ENCODE measurements at places on chromosomes 11 and 22.

GRCh38 chr11:12044799-12045198 lies 36.4 kb upstream of the DKK3 start:
- DNase-seq = no peak

GRCh38 chr11:37597776-37598175 lies 999.7 kb upstream of the RAG2 start:
- no peak for DNase-seq

- DNase-seq = no peak
These were observed 90.0 kb downstream of the SBF2 start for GRCh38 chr11:10204021-10204420.

DNA sequence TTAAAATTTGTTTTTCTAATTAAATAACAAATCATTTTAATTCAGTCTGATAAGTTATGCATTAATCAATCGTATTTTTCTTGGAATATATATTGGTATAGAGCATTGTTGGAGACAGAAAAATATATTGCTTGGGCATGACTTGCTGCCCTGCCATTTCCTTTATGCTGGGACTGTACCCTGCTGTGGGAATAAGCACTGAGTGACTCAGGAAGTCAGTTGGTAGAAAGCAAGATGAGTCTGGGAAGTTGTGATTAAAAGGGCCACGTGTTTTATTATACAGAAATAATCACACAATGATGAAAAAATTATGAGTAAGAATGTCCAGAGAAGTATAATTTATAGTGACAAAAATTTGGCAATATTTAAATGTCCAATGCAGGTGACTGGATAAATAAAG lies 139.5 kb downstream of the KIF18A start:
- DNase-seq = no peak

DNA sequence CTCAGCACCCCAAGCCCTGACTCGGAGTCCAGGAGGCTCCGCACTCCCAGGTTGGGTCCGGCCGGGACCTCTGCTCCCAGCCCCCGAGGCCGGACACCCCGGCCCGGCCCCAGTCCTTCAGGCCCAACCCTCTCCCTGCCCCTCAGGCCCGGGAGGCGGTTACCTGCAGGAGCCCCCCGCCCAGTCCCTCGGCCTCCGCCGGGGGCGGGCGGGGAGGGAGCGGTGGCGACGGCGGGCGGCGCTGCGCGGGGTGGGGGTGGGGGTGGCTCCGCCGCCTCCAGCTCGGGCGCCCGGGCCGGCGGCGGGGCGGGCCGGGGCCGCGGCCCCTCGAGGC lies 310 bp downstream of the TCF20 start:
- DNase-seq = no peak

DNA sequence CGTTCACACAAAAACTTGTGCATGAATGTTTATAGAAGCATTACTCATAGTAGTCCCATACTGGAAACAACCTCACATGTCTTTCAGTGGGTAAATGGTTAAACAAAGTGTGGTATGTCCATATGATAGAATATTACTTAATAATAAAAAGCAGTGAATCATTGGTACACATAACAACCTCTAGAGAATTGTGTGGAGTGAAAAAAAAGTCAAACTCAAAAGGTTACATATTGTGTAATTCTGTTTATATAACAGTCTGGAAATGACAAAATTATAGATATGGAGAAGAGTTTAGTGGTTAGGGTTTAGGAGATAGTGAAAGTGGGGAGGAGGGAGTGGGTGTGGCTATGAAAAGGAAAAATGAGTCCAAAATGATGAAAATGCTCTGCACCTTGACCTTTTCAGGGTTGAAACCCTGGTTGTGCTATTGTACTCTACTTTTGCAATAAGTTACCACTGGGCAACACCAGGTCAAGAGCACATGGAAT lies 243.4 kb upstream of the DDI1 start:
- no peak for DNase-seq

- no peak for DNase-seq
These were observed 87.1 kb downstream of the ABTB2 start for GRCh38 chr11:34270711-34271110.

Data from GM12892 (cell line).